ENCODE measurements at places on chromosomes 5 and 9.
A peak's percentile ranks its signal among the peaks of the same experiment; 100 is the strongest.

GRCh38 chr5:7398596-7399280 lies 2.8 kb downstream of the ADCY2 start:
- DNase-seq, result no peak

GRCh38 chr5:28808967-28809810 lies 1770.8 kb upstream of the CDH9 start:
- no peak for DNase-seq

DNA sequence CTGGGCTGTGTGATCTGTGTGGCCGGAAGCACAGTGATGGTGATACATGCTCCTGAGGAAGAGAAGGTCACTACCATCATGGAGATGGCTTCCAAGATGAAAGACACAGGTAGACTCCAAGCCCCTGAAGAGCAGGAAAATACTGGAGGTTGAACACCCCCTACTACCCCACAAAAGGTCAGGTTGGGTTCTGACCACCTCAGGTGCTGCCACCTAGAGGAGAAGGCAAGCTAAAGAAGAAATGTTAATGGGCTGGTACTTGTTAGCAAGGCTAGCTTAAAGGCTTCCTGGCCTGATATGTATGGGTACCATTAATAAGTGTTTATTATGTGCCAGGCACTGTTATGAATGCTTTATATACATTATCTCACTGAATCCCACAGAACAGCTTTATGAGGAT lies 11.7 kb downstream of the NIPAL4 start:
- no peak for DNase-seq

- DNase-seq, result no peak
Measured at GRCh38 chr5:115372146-115372545, 75.7 kb upstream of the CCDC112 start.

DNA sequence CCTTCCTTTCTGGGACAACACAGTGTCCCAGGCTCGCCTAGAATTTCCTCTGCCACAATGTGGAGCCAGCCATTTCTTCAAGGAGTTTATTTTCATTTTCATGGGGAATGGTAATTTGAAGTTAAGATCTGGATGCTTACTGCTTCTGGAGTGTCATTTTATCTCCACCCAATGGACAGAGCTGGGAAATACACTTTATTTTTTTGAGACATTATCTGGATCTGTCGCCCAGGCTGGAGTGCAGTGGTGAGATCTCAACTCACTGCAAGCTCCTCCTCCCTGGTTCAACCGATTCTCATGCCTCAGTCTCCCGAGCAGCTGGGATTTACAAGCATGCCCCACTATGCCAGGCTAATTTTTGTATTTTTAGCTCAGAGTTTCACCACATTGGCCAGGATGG lies 12.7 kb upstream of the THG1L start:
- peak; percentile 48 for DNase-seq

GRCh38 chr5:171581781-171582180 lies 162.3 kb downstream of the FGF18 start:
- DNase-seq, result no peak

- no peak for DNase-seq
Measured at GRCh38 chr9:126111556-126111955, 215.1 kb upstream of the MVB12B start.

DNA sequence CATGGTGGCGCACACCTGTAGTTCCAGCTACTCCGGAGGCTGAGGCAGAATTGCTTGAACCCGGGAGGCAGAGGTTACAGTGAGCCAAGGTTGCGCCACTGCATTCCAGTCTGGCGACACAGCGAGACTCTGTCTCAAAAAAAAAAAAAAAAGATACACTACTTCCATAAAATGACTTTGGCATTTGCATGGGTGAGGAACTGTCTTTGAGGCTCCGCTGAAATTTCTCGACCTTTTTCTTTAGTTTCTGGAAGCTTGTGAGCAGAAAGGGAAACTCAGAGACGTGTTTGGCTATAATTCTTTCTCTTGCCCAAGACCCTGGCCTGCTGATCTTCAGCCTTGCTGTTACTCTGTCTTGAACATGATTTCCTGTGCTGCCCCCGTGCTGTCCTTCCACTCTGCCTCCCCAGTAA lies 37.3 kb downstream of the SPIN1 start:
- DNase-seq, result no peak

GRCh38 chr9:90064248-90064647 lies 459.4 kb downstream of the GADD45G start:
- DNase-seq, result no peak

DNA sequence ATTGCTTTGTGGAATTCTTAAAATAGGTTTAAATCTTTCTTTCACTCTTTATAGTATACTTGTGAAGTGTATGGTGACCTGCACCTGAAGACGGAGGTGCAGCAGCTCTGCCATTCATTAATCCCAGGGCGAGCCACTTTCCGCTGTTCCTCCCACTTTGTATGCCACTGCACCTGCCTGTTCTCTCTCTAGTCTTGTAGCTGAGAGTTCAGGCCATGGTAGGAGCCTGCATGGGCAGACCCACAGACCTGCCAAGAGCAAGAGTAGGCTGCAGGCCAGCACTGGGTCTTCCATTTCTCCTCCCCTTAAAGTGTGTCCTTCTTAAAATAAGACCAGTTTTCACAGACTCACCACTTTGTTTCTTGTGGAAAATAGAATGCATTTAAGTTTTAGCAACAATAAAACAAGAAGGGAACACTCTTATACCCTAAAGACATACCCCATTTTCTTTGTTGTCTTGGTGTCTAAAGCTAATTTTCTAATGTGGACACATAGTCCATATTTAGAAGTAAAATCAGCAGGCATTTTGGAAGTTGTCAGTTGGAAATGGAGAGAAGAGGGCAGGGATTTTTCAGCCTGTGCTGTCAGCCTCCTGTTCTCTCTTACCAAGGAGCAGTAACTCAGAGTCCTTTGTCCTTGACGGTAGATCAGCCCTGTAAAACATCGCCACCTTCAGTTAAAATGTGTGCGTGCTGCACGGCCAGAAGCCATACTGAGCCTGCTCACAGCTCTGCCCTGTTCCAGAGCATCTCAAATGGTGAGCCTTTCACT lies 103.2 kb downstream of the SNCAIP start:
- DNase-seq, result peak; percentile 24

- no peak for DNase-seq
Measured at GRCh38 chr5:7851617-7852289, 820 bp upstream of the CFAP90 start.

DNA sequence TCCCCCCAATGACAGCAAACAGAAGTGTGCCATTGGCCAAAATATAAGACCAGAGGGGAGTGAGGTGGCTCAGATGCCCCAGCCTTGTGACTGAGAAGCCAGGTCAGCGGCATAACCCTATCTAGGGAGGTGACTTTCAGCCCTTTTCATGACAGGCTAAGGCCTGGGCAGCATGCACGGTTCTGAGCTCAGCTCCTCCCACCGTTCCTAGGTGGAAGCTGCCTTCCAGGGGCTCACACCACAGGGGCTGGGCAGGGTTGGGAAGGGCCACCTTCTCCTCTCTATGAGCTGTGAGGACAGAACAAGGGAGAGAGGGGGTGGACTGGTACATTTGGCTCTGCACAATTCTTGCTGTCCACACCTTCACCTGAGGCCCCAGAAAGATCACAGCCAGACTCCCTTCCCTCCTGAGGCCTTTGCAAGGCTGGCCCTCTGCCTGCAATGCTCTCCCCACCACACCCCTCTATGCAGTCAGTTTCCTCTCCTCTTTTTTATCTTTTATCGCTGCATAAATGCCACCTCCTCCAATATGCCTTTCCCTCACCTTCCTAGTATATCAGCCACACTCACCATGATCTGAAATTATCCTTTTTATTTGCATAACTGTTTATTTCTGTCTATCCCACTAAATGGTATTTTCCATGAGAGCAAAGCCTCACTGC lies 5.1 kb upstream of the EGR1 start:
- no peak for DNase-seq

DNA sequence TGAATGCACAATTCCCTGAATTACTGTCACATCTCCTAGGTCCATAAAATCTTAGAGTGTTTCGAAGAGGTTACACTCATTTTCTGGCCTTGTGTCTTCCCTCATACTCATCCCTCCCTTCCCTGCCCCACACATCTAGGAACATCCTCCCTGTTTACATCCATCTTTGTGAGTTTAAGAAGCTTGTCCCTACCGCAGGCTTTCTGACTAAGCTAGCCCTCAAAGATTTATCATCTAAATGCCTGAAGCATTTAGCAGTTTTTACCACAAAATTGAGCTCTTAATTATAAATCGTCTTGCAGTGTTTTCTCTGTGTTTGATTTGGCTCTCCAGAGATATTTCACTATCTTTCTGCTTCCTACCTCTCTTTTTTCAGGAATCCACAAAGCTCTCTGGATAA lies 374.8 kb downstream of the KIAA0825 start:
- no peak for DNase-seq
